ENCODE measurements at places on chromosomes 11 and 22. TPM values are rescaled to one million over a fixed set of nuclear protein-coding genes. Genes with fewer than 3 reads are reported as not detected.

The FOXR1 gene
- total RNA-seq = not detected

GRCh38 chr11:60699936-60700335, 524 bp downstream of the MS4A8 start:
- no peak for DNase-seq

DNA sequence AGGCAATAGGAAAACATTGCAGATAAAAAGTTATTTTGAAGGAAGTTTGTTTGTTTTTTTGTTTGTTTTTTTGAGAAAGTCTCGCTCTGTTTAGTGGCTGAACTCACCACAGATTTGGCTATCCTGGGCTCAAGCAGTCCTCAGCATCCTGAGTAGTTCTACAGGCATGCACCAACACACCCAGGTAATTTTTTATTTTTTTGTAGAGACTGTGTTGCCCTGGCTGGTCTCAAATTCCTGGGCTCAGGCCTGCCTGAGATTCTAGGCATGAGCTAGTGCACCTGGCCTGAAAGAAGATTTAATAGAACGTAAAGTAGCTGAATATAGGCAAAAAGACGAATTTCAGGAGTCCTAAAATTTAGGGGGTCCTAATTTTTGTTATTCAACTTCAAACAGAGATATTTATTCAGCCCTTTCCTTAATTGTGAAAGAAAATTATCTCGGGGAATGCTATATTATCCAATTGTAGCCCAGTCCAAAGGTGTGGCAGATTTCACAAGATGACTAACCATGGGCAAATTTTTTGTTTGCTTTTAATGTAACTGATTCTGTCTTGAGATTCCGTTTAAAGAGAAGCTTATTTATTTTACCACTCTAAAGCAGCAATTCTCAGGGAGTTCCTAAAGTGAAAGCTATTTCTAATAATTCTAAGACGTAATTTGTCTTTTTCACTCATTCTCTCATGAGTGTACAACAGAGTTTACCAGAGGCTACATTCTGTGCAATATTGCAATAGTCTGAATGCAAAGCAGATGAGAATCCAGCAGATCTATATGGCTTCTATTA, 940 bp downstream of the IL18 start:
- peak; percentile 45 for DNase-seq

The SCGB1C1 gene
- not detected for total RNA-seq

GRCh38 chr22:46158283-46158682, 8.0 kb downstream of the PPARA start:
- no peak for DNase-seq

The MMP27 gene
- not detected for total RNA-seq

The GAB4 gene
- not detected for total RNA-seq

DNA sequence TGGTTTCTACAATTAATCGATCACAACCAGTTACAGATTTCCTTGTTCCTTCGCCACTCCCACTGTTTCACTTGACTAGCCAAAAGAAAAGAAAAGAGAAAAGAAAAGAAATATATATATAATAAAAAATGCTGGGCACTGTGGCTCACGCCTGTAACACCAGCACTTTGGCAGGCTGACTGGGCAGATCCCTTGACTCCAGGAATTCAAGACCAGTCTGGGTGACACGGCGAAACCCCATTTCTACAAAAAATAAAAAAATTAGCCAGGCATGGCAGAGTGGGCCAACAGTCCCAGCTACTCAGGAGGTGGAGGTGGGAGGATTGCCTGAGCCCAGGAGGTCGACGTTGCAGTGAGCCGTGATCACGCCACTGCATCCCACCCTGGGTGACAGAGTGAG, 83.8 kb downstream of the NAT10 start:
- DNase-seq = no peak

The RFPL2 gene
- total RNA-seq = 2.8 TPM

The ARHGAP20 gene
- not detected for total RNA-seq

The RAB1B gene
- total RNA-seq = 56.1 TPM

The MMP13 gene
- not detected for total RNA-seq

GRCh38 chr11:45993531-45994001, 71.1 kb downstream of the LARGE2 start:
- no peak for DNase-seq

DNA sequence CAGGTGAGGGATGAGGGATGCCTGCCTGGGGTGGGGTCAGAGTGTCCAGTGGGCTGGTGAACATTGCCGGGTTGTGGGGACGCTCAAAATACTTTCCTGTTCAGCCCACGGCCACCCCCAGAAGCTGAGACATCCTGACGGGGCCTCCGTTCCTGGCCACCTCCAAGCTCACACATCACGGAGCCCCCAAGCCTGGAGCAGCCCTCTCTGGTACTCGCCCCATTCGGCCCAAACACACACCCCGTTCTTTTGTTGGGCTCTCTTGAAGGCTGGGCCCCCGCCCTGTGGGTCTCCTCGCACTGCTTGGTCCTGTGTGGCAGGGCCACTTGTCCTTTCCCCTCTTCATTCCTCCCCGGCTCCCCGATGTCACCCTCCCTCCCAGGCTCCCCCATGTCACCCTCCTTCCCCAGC, 442.6 kb downstream of the TBC1D22A start:
- no peak for DNase-seq

GRCh38 chr11:5967708-5968107, 586 bp downstream of the OR56A5 start:
- no peak for DNase-seq

The NTM gene
- not detected for total RNA-seq

The USH1C gene
- 2.1 TPM for total RNA-seq

DNA sequence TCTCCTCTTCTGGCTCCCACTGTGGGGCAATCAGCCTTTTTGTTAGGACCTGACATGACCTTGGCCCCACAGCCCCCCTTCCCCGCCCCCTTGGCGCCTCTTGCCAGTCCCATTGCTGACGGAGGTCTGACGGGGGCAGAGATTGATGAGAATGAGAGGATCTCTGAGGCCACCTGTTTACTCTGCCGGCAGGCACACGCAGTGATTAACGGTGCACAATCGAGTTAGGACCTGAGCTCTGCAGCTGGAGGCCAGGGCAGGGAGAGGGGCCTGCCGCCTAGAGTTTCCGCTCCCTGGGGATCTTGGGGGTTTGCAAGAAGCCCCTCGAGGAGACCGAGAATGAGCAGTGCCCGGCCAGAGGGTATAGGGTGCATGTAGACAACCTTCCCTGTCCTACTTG, 6.8 kb upstream of the CHRM1 start:
- DNase-seq = no peak

- DNase-seq = no peak
Measured at GRCh38 chr22:32994041-32994830, 63.9 kb downstream of the SYN3 start.

DNA sequence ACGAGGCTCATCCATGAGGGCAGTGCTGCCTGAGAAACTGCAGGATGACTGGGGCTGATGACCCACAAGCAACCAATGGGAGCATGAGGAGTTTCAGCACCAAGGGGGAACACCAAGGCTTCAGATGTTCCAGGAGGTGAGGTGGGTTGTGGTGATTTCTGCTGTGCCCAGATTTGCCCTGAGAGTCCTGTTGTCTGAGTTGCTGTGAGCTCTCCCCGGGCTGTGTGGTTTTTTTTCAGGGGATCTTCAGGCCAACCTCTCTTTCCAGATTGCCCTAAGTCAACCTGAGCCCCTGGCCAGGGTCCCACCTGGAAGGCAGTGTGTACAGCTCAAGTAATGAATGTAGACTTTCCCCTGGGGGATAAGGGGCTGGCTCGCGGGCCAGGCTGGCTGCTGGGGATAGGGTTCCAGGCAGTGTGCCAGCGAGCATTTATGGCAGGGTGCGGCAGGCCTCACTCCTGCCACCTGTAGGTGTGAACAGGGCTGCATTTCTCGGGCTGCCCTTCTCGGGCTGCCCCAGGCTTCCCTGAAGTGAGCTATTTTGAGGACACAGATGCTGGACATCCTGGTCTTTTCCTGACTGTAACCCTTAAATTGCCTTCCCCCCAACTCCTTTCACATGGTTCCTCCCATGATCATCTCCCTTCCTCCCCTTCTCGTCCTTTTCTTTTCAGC, 9.8 kb downstream of the SLC22A6 start:
- no peak for DNase-seq

- no peak for DNase-seq
Measured at GRCh38 chr11:134615041-134615615, 203.1 kb upstream of the B3GAT1 start.

The OR5F1 gene
- total RNA-seq = not detected

GRCh38 chr11:74678041-74678440, 53.2 kb downstream of the CHRDL2 start:
- DNase-seq = no peak

The GVQW3 gene
- total RNA-seq = 0.09 TPM

DNA sequence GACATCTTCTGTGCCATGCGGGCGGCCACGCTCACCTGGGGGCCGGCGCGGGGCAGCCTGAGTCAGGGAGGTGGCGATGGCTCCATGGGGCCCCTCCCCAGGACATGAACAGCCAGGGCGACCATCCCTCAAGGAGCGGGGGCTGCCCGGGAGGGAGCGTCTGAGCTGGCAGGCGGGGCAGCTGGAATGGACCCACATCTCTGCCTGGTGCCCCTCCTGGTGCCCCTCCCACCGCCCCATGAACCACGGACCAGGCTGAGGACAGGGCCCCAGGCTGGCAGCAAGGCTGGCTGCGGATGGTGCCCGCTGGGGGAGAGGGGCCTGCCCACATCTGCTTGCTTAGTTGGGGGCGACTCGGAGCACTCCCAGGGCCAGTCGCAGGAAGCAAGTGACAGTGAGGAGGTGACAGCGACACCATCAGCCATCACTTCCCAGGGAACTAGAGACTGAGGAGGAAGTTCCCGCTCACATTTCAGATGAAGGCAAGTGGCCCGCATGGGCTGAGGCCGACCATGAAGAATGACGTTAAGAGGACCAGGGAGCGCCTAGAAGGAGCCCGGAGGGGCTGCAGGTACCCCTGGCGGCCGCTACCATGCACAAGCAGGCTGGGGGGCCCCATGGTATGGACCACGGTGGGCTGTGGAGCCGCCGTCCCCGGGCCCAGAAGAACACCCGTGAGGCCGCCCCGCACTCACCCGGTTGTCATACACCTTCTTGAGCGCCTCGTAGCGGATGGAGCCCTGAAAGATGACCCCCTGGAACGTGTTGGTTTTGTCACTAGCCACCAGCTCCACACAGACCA, 37.3 kb downstream of the KIAA0930 start:
- DNase-seq = no peak

Data from Caki2 (cell line).